ENCODE measurements at places on chromosomes 6 and 20. TPM values are rescaled to one million over a fixed set of nuclear protein-coding genes. Genes with fewer than 3 reads are reported as not detected.

GRCh38 chr20:55678126-55678525 is 327.2 kb downstream of the CBLN4 start:
- no peak for DNase-seq

DNA sequence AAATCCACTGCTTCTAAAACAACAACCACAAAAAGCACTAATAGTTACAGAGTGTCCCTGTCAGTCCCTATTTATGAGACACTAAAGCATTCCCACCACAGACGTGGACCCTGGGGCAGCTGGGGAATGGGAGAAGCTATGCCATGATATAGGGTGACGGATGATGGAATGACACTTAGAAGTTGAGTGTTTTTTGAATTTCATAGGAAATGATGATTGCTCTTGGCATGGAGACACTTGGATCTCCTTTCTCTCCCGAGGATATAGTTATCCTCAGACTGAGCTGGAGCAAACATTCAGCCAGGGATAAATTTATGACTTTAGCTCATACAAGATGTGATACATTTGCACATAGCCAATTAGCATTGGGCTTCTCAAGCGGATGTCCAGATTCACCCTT is 151.2 kb downstream of the EDN3 start:
- DNase-seq, result no peak

- DNase-seq, result no peak
These were observed 85.8 kb downstream of the BCAS1 start for GRCh38 chr20:53984356-53985149.

- no peak for DNase-seq
These were observed 473.4 kb downstream of the PREX1 start for GRCh38 chr20:48354320-48354876.

CGAS gene
- 0.37 TPM for total RNA-seq

TPD52L1 gene
- 7.2 TPM for total RNA-seq

Measured in osteocyte (in vitro differentiated cells).